ENCODE measurements at places on chromosomes 12 and 14.

GRCh38 chr12:68454892-68455291 lies 122.7 kb upstream of the MDM1 start:
- no peak for DNase-seq

GRCh38 chr12:113299619-113300237 lies 35.2 kb downstream of the SLC8B1 start:
- no peak for DNase-seq

DNA sequence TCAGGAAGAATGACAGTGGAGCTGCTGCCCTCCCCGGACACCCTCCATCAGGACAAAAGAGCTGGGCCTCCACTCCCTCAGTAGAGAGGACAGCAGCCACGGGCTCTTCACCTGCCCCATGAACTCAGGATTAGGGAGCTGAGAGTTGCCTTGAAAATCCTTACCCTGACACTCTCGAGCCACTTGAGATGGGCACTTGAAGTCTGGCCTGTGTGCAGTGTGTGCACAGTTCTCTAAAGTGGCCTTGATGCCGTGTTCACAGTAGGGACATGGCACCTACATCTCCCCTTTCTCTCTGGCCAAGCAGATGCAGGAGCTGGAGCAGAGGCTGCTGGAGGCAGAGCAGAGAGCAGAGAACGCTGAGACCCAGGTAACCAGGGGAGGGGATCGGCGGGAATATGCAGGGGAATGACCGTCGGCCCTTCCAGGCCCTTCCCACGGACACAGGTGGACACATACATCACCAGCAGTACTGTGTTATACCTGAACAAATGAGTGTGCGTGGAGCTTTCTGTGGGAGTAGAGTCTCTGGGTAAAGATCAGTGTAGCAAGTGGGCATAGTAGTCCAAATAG lies 22.5 kb downstream of the PLEKHH1 start:
- DNase-seq = no peak

DNA sequence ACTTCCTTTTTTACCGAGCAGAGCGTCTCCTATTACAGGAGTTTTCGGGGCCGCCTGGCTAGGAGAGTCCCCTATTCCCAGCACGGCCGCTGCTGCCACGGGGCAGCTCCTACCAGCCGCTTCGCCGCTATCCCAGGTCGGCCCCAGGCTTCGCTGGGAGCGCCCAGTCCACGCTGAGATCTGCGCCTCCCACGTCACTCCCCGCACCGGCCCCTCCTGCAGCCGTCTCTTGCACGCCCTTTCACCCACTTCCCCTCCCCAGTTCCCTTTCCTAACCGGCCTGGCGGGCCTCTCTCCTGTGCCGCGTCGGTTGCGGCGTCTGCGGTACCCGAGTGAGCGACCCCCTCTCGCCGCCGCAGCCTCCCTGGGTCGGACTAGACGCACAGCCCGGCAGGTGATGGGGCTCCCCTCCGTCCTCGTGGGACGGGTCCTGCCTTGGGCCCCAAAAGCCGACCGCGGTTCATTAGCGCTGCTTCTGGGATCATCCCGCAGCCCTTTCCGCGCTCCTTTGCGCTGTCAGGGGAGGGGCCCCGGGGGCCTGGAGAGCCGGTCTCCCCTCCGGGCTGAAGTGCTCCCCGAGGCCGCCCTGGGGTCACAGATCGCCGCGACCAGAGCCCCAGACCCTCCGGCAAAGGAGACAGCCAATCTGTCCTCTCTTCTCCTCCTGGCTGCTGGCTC lies 1318.4 kb downstream of the TMEM121 start:
- DNase-seq = no peak

DNA sequence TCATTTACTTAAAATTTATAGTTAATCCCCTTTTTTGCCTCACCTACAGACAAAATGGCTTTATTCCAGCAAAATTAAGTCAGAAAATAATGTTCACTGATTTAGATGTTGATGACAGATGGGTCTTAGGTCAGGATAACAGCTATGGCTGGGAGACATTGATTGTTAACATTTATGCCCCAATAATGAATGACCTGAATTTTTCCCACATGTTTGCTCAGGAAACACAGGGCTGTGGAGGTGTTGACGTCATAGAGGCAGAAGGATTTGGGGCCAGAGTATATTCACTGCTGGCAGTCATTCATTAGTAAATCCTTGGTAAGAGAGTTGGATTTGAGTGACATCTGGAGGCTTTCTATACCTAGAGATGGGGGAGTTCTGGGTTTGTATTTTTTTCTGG lies 121.3 kb downstream of the PDE3A start:
- DNase-seq = no peak

DNA sequence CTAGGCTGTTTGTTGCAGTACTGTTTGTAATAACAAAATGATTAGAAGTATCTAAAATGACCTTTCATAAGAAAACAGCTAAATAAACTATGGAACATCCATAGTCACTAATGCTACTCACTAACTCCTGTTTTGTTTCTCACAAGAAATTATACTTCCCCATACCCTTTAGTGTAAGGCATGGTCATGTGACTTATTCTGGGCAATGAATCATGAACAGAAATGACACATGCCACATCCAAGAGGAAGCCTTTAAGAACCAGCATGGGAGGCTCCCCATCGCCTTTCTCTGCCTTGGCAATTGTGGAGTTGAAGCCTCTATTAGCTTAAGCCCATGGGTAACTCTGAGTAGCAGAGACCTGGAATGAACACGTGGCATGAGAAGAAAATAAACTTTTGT lies 49.3 kb downstream of the KSR2 start:
- DNase-seq = no peak
